ENCODE measurements at places on chromosomes 16 and 17.

DNA sequence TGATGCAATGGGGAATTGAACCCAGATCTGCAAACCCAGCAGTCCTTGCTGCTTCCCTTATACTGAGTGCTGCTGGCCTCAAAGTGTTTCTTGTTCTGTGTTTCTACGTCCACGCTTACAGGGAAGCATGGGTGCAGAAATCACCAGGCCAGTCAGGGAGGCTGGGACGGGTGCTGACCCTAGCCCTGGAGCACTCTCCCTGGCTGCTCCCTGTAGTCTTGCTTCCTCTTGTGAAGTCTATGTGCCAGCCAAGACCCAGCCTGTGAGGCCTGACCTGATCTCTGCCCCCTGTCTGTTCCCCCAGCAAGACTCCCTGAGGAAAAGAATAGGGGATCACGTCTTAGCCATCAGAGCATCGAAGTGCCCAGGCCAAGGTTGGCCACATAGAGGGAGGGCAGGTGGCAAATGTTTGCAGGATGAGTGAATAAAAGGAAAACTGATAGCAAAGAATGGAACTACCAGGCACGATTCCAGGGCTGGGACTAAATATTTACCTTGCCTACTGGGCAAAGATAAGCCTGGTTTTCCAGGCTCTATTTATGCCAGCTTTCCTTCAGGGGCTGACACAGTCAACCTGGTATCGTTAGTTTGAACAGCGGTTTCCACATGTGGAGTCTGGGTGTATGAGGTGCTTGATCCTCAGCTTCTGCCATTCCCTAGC lies 41.2 kb upstream of the RHOT1 start:
- no peak for DNase-seq

GRCh38 chr17:28113269-28113668 lies 70.8 kb downstream of the NLK start:
- no peak for DNase-seq

DNA sequence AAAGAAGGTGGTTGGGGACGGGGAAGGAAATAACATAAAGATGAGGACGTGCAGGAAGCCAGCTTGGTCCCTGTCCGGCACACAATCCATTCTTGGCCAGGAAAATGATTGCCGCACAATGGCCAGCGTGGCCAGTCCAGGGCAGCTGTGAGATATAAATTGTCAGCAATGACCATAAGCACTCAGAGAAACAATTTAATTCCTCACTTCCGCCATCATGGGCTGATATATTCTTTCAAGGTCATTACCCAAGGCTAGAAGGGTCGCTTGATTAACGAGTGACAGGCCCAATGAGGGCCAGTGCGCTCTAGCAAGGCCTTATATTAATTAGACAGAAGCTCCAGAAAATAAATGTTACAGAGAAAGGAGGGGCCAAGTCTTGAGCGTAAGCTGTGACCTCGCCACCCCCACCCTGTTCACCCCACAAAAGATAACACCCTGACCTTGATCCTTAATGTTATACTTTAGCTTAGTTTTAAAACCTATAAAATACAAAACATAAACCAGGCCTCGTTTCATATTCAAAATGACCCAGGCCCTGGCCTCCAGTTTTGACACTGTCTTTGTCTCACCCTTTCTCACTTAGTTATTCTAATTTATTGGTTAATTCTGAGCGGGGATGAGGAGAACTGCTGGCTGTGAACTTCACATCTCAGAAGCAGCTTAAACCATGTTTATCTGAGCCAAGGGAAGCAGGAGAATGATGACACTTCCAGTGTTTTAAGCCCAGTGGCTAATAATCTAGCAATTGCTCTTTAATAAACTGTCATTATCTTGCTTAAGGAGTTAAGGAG lies 478.3 kb upstream of the ZFHX3 start:
- DNase-seq, result no peak

DNA sequence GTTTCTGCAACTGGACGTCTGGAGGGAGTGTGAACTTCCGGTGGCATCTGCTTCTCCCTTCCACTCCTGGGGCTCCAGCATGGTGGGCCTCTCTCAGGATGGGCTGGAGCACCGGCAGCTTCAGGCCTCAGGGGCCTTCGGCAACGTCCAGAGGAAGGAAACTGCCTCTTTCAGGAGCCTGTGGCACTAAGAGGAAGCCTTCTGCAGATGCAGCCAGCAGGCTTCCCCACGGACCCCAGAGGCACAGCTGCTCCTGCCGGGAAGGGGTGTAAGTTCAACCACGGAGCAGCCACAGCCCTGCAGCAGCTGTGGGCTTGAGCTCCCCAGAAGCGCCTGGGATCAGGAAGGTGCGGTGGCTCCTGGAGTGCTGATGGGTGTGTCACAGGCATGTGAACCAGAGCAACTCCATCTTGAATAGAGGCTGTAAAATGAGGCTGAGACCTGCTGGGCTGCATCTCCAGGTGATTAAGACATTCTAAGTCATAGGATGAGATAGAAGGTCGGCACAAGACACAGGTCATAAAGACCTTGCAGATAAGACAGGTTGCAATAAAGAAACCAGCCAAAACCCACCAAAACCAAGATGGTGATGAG lies 50.8 kb upstream of the KLHDC4 start:
- DNase-seq, result no peak

- no peak for DNase-seq
These were observed 981 bp upstream of the CD300H start for GRCh38 chr17:74568106-74568873.

- no peak for DNase-seq
These were observed 4.8 kb downstream of the PLK1 start for GRCh38 chr16:23683487-23683886.

DNA sequence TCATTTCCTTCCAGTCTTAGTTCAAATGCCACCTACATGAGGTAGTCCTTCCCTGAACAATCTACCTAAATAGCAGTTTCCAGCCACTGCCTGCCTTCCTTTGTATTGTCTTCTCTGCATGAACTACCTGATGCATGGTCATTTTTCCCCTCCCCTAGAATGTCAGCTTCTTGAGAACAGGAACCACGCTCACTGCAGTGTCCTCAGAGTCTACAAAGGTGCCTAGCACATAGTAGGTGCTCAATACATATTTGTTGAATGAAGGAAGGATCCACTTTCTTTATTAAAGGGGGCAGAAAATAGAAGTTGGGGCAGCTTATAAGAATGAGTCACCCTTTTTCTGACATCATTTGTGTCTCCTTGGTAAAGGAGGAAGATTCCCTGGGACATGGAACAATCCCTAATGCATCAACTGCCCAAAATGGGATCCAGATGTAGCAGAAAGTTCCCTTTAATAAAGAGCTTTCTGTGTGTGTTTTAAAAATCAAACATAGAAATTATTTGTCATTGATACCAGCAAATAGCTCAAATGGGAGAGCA lies 4.4 kb upstream of the CYLD start:
- DNase-seq, result no peak

DNA sequence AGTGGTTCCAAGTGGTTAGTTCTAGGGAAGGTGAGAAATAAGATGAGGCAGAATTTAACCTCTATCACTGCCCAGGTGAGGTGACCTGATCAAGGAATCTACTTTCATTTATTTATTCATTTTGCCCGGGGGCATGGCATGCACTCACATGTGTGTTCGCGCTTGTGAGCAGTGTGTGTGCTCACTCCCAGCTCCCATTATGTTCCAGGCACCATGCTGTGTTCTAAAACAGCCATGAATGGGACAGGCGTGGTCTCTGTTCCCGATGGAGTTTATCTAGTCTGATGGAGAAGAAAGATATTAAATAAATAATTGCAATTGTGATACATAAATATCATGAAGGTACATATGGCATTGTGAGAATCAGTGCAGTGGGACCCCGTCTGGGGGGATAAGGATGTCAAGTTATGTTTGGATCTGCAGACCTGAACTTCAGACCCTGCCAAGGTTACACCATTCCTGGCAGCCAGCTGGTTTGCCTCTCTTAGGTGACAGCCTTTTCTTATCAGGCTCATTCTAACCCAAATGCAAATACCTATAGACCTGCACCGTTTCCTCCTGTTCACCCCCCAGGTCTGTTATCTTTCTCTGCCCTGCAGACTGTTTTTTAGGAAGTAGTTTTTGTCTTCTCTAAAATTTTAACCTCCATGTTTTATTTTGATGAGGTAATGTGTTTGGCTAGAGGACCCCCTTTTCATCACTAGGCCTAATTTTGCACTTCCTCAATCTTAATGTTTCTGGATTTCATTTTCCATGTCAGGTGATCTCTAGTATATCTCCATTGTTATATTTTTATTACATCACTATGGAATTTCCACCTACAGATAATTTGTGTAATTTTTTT lies 11.8 kb downstream of the CYB5B start:
- DNase-seq, result no peak

GRCh38 chr17:4206962-4207361 lies 56.8 kb downstream of the ANKFY1 start:
- DNase-seq, result no peak

DNA sequence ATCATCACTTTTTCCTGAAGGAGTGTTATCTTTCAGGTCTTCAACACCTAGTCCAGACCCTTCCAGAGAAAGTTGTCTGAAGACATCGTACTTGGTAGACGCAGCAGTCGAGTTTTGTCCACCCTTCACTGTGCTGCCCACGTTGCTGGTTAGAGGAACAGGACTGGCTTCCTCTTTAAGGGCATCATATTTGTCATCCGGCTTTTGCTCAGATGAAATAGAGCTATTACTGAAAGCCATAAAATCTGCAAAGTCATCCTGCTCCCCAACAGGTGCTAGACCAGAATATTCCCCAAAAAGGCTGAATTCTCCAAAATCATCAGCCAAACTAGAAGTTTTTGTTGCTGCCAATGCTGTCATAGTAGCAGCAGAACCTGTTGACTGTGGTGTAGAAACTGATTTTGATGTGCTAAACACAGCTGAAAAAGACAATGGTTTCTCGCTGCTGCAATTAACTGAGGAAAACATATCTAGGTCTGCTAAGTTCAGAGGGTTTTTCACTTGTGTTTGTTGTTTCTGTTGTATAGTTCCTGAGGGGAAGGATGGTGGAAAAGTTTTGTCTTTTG lies 55.7 kb downstream of the SYNRG start:
- DNase-seq, result no peak

DNA sequence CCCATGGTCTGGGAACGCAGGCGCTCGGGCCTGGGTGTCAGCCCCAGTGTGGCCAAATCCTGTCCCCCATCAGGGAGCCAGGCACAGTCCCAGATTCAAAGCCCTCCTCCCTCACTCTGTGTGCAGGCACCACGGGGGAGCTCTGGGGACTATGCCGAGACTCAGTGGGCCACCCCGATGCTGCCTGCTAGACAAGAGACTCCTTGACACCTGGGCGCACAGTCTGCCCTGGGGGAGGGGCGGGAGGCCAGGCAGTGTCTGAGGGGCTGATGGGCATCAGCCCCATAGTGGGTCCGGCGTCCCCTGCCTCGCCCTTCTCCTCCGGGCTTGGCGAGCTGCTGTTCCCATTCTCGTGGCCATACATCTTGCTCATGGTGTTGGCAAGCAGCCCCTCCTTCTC lies 8.5 kb upstream of the CD79B start:
- no peak for DNase-seq

DNA sequence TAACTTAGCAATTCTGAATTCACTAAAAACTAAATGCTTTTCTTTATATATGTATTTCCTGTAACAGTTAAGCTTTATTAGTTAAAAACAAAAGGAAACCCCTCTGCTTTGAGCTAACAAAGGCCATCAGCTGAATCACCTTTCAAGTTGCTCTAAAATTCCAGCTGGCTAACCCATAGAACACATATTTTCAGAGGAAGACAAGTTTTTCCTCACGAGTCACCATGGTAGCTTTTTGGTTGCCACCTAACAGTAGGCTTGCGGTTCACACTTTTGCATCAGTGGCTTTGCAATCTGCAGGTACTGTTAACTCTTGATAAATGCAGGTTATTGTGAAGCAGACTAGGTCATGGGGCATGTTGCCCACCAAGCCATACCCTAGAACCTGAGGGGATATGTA lies 57.6 kb upstream of the IRX5 start:
- no peak for DNase-seq

GRCh38 chr16:8859913-8860881 lies 8.6 kb downstream of the CARHSP1 start:
- no peak for DNase-seq

DNA sequence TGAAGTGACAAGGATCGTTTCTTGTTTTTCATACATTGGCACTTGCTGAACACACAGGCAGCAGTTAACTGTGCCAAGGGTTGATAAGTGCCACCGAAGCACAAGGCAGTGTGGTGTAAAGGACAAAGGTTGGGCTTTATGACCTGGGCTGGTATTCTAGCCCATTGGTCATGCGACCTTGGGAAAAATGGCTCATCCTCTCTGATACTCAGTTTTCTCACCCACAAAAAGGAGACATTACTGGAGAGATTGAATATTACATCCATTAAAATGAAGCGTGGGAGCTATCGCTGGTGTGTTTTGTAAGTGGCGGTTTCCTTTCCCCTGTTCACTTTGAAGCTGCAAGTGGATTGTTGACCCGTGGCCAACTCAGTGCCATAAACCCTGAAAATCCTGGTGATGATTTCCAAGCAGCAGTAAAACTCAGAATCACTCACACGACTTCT lies 216.9 kb downstream of the HAPSTR1 start:
- no peak for DNase-seq

- DNase-seq, result no peak
These were observed 7.1 kb upstream of the LPCAT2 start for GRCh38 chr16:55501549-55502322.

DNA sequence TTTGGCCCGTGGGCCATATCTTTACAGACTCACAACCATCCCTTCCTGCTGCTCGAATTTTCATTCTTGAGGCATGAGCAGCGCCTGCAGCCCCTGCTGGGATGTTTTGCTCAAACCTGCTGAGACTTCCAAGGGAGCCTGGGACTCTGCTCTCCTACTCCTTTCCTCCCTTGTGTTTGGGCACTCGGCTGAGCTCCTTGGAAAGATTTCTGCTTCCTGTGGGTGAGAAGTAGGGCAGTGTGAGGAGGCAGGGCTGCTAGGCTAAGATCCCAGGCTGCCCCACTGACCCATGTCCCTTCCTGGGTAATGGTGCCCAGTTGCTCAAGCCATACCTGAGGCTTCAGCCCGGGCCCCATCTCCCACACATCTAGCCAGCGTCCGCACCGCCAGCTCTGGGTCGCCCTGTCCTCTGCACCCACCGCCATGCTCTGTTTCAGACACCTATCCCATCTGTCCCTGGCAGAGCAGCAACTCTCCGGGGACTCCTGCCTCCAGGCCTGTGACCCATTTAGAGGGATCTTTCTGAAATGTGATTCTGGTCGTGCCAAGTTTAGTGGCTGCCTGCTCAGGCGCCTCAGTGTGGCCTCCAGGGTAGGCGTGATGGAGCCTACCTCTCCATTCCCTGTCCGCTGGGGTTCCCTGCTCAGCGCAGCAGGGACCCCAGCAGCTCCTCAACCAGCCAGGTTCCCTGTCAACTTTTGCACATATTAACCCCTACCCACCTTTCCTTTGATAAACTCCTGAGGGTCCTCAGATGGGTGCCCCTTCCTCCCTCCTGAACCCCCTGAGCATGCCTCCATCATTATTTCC lies 190.1 kb downstream of the CCDC182 start:
- DNase-seq, result no peak

GRCh38 chr17:42191275-42191608 lies 3.1 kb downstream of the GHDC start:
- no peak for DNase-seq

- no peak for DNase-seq
These were observed 1.3 kb downstream of the TLCD3A start for GRCh38 chr17:733743-734142.

DNA sequence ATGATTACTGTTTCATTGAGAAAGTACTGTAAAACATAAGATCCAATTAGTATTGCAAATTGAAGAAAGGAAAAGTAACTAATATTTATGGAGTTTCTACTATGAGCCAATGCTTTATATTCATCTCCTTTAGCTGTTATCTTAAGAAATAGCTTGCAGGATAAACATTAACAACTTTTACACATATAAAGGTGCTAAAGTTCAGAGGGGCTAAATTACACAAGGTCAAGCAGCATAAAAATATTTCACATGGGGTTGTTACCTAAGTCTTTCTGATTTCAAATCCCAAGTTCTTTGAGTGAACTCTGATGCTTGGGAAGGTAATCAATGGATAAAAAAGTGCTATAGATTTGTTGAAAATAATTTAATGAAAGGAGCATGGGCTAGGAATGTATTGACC lies 765.5 kb downstream of the CDH8 start:
- DNase-seq, result no peak
